ENCODE measurements at places on chromosomes 12 and 14.

- no peak for DNase-seq
These were observed 50.9 kb downstream of the MVK start for GRCh38 chr12:109624467-109624866.

GRCh38 chr14:52267501-52268278 lies at the start of gene PTGDR:
Gene PTGDR (plus strand): TSS chr14:52267698. CDS start chr14:52267815, 117 bp downstream.
- no peak for DNase-seq

DNA sequence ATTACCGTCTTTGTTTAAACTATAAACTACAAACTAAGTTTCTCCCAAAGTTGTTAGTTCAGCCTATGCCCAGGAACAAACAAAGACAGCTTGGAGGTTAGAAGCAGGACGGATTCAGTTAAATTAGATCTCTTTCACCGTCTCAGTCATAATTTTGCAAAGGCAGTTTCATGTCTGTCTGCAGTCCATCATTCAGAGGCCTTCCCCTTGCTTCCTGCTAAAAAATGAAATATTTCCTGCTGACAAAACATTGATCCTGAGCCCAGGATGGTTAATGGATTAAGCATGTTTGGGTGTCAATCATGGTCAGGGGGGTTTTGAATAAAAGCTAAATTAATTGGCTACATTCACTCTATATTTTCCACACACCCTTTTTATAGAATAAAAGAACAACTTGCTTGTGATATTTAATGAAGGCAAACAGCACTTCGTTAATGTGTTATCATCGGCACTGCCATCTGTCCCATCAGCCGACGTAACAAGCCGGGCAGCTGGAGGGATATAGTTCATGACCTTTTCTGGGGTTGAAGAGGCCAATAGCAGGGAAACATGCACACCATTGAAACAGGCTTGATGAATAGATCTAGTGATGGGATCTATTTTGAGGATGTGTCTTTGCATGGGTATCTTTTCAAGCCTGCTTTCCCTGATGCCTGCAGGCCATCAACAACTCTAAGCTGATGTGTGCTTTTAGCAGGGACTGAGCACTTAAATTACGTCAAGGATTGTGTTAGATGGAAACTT lies 521.3 kb upstream of the TMEM132C start:
- DNase-seq = no peak

GRCh38 chr12:124389725-124390441 lies 95.0 kb downstream of the RFLNA start:
- DNase-seq = no peak

GRCh38 chr14:36510078-36510799 lies 9.8 kb downstream of the NKX2-1 start:
- DNase-seq = no peak

GRCh38 chr14:34853041-34853440 lies 22.1 kb downstream of the BAZ1A start:
- no peak for DNase-seq

DNA sequence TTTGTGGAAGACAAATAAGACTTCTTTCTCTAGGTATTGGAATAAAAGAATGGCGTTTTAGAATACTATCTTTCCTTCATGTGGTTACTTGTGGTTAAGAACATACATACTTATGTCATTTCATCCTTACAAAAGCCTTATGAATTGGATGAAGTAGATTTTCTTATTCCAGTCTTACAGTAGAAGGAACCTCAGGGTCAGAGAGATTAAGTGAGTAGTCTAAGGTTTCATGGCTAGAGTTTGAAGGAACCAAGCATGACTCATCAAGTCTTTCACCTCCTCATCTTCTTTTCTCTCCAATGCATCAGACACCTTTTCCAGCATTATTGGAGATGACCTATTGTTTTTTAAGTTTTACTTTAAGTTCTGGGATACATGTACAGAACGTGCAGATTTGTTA lies 92.9 kb upstream of the NEDD1 start:
- no peak for DNase-seq

DNA sequence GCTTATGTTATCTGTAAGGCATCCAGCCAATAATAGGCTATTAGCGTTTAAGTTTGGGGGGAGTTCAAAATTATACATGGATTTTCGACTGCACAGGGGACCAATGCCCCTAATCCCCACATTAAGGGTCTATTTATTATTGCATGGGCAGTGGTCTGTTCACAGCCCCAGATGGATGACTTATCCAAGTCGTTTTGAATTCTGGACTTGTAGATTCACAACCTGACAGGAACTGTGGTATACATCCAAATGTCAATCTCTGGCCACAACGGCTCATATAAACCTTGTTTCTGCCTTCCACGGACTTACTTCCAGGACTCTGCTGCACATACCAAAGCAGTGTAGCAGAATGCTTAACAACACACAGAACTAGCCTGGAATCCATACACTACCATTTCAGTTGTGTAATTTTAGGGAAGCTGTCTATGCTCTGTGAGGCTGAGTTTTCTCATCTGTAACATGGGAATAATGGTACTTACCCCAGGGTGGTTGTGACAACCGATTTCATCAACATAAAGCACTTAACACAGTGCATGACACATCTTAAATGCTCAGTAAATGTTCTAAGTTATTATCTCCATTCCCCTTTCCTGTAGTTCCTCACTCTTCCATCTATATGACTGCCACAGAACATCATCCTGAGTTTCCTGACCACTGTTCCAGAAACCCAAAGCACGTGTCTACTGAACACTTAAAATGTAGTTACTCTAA lies 3.7 kb downstream of the DDX24 start:
- no peak for DNase-seq

DNA sequence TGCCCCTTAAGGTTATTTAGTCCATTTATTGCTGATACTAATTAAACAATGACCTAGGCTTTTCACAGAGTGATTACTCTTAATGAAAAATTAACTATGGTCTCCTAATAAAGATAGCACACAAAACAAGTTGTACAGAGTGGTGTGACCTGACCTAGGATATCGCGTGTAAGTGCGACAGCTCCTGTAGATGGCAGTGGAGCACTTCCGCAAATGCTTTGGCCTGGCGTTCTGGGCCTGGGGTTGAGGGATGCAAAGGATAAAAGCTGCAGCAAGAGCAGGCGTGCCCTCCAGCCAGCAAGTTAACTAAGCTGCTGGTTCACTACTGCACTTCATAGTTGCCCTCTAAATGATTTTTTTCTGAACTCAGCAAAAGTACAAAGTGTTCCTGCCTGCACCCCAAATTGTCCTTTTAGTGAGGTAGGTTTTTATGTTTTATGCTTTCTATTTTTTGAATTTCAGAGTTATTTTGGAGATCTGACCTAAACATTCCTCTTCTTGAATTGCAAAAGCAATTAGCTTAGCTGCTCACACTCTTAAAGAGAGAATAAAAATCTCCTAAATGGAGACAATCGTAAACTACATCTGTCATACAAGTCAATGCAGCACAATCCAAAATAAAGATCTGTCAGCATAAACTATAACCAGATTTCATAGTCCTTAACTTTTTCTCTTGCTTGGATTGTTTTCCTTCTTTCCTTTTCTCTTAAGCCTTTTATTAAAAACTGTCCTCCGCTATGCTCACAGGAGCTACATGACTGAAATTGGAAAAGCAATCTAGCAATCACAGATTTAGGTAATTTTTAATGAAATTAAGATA lies 379.6 kb downstream of the LRIG3 start:
- no peak for DNase-seq

DNA sequence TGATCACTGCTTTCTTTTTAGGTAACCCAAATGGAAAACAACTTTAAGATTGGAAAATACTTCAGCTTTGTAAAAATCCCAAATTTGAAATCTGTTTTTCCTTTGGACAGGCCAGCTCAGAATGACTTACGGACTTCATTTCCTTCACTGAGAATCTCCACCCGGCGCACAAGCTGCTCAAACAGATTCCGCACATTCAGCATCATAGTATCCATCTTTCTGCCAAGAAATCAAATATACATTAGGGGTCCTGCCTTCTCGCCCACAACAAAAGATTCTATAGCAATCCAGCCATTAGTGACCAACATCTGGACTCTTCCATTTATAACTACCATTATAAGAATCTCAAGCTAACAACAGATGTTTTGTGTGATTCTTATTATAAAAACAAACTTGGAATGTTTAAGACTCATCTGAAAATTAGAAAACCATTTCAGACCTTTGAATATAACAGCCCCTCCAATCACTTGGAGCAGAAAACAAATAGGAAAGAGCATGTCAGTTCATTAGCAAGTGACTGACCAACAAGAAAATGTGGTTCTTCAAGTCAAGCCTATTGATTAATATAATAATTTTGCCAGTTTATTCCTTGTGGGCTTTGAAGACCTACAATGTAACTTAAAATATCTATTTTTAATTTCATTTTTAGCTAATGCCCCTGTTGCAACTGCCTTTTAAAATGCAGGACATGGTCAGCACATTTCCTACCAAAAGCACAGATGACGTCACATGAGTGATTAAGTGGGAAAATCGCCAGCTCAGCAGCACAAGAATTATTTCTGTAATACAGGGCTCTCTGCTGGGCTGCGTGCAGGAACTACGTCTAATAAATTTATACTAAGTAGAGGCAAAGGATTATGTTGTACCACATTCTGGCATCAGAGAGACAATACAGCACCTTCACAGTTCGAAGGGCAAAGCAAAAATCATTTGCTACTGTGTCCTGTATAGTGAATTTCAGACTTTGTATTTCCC lies 8.5 kb downstream of the RACGAP1 start:
- DNase-seq = no peak

GRCh38 chr14:93050761-93051160 lies 65.0 kb downstream of the ITPK1 start:
- no peak for DNase-seq

DNA sequence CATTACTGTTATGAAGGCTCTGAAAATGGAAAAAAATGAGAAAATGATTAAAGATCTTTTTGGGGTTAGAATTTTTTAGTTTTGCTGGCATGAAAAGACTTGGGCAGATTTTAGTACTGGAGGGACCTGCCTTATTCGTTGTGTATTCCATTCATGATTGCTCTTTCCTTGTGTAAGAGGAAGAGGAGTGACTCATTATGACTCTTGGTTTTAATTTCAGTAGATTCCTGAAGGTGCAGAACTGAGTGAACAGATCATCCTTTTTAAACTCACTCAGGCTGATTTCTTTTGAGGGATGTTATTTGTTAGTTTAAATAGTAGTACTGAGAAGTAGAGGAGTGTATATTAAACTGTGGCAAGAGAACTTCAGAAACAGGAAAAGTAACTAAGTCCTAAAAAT lies 41.6 kb downstream of the AKAP6 start:
- DNase-seq = no peak

DNA sequence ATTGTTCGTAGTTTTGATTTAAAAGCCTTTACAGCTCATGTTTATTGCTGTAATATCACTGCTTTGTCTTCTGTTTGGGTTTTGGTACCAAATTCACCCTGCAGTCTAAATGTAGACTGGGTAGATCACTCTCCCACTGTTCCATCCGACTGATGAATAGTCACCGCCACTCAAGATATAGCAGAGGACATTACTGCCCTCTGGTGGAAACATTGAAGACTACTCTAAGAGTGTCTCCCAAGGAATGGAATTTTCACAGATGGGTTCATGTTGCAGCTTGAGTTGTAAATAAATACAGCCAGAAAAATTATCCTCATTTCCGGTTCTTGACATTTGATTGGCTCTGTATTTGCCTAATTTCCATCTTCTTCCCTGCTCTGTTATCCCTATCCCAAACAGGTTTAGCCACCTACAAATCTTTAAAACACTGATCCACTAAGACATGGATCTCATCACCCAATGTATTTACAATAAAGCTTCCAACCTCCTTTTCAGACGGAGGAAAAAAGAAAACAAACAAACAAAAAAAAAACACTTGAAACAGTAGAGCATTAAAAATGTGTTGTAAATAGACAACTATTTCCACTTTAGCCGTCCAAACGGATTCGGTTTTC lies 198.3 kb upstream of the CPNE8 start:
- no peak for DNase-seq

- DNase-seq = no peak
These were observed 14.0 kb downstream of the OR11G2 start for GRCh38 chr14:20204721-20205120.

- DNase-seq = no peak
These were observed 45.0 kb upstream of the AMN1 start for GRCh38 chr12:31773867-31774266.

GRCh38 chr12:50620109-50620977 lies 115.6 kb downstream of the DIP2B start:
- DNase-seq = no peak

DNA sequence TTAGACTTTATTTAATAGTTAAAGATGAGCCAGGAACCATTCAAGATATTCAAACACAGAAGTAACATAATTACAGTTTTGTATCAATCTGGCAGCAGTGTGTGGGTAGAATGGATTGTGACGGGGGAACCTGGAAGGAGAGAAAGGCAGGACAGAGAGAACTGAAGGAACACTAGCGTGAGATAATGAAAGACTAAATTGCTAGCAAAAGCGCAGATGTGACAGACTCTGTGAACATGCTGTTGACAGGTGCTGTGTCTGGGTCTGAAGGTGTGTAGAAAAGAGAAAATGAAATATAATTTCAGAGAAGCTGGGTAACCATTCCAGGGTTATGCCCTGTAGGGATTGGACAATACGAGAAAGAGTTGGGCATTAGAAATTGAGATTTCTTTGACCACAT lies 372.3 kb downstream of the SYT1 start:
- no peak for DNase-seq

- DNase-seq = no peak
These were observed 32.9 kb downstream of the ARID2 start for GRCh38 chr12:45762185-45763110.

DNA sequence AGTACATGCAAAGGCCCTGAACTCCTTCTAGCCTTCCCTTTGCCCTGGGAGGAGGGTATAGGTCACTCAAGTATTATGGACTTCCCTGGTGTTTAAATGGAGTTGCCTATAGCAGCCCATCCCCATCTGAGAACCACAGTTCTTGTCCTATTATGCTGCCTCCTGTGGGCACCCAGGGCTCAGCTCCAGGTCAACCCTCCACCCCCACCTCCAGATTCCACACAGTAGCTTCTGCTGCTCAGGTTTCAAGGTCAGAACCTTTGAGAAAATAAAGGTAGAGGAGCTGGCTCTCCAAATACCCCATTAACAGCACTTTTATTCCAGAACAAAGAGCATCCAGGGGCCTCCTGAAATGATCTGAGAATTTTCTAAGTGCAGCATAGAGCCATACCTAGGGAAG lies 57.4 kb downstream of the ACTN1 start:
- no peak for DNase-seq

GRCh38 chr12:78087363-78087675 lies 256.6 kb downstream of the NAV3 start:
- no peak for DNase-seq

- DNase-seq = no peak
These were observed 1419.4 kb downstream of the FSCB start for GRCh38 chr14:43087666-43088065.

DNA sequence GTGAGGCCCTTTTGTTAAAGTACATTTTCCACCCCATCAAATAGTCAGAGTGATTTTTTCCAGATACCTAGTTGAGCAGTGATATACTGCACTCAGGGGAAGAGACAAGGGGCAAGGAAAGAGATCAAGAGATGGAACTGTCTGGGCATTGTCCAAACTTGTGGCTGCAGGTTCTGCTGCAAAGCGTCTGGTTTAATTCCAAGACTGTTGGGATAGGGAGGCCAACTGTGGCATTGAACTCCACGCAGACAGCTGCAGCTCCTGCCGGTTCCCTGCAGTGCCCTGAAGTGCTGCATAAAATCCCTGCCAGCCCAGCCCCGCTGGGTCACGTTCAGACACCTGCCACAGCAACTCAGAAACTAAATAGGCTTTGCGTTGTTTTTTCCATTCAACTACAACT lies 30.5 kb downstream of the RPH3A start:
- no peak for DNase-seq

Data from cortex of kidney (tissue), 1 donor.